ENCODE measurements at places on chromosomes 4 and X.

GRCh38 chrX:39144323-39144722, 343.1 kb downstream of the MID1IP1 start:
- DNase-seq = no peak

DNA sequence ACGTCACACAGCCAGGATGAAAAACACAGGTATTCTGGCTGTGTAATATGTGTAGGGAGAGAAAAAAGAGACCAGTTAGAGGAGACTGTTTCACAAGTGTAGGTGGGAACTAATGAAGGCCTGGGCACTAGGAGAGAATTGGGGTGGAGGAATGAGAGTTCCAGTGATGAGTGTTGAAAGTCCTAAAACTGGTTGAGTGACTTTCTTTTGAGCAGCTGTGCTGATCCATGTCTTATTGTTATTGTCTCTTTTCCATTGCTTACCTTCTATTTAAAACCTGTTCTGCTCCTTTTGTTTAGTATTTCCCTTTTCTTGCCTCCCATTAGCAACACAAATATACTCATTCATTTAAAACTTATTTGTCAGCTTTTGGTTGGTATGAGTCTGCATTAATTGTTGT, 88.7 kb downstream of the PDLIM5 start:
- DNase-seq = no peak

- DNase-seq = no peak
Observed at GRCh38 chr4:3391422-3391821, 50.3 kb upstream of the HGFAC start.

GRCh38 chr4:158895797-158896576, 127.2 kb downstream of the FNIP2 start:
- DNase-seq = peak; percentile 53

GRCh38 chr4:3598695-3599227, 66.5 kb upstream of the LRPAP1 start:
- no peak for DNase-seq

DNA sequence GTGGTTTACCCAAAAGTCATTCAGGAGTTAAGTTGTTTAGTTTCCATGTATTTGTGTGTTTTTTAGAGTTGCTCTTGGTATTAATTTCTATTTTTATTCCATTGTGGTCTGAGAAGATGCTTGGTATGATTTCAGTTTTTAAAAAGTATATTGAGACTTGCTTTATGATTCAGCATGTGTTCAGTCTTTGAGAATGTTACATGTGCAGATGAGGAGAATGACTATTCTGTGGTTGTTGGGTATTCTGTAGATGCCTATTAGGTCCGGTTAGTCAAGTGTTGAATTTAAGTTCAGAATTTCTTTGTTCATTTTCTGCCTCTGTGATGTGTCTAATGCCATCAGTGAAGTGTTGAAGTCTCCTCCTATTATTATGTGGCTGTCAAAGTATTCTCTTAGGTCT, 249.4 kb downstream of the ARHGAP10 start:
- DNase-seq = no peak

- no peak for DNase-seq
Observed at GRCh38 chrX:19410259-19410658, 66.5 kb downstream of the PDHA1 start.

- no peak for DNase-seq
Observed at GRCh38 chr4:162408309-162408708, 244.5 kb upstream of the FSTL5 start.

DNA sequence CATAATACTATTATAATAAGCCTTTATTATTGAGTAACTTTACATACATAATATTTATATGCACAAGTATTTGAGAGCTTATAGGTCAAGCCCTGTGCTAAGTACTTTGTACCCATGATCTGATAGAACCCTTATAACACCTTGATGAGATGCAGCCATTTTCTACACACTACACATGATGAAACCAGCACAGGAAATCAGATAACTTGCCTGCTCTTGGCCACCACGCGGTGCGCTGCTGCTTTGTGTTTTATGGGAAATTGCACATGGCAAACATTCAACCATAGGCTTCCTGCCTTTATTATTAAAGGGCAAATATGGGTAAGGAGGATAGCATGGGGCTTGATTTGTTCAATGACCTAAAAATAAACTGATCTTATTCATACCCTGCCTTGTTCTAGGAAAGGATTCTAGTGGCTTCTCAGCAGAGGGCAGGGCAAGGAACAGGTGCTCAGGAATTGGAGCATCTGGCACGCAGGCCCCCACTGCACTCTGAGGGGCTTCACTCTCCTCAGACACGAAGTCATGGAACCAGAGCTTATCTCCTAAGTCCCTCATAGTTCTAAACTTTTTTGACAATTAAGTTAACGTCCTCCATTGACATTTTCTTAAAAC, 31.6 kb upstream of the NAP1L5 start:
- DNase-seq = no peak

DNA sequence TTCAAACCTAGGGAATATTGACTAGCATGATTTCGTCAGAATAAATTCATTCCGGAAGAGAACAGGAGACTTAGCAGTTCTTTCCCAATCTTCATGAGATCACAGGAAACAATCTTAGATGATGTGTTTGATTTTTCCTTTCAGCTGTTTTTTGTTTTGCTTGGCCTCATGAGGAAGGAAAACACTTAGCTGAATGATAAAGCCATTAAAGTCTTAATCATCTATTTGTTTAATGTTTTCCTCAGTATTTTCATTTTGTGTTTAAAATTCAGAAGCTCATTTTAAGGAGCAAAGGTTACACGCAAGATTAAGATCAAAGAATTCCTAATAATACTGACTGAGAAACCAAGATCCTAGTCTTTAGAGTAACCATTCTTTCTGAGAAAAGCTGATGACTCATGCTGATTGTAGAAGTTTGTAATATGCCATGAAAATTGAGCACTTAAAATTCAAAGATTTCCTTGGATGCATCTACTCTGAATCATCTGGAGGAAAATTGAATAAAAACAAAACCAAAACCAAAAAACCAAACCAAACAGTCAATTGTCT, 15.4 kb upstream of the TBC1D19 start:
- peak; percentile 75 for DNase-seq

- DNase-seq = no peak
Observed at GRCh38 chrX:147978931-147979330, 2.2 kb upstream of the FMR1NB start.

DNA sequence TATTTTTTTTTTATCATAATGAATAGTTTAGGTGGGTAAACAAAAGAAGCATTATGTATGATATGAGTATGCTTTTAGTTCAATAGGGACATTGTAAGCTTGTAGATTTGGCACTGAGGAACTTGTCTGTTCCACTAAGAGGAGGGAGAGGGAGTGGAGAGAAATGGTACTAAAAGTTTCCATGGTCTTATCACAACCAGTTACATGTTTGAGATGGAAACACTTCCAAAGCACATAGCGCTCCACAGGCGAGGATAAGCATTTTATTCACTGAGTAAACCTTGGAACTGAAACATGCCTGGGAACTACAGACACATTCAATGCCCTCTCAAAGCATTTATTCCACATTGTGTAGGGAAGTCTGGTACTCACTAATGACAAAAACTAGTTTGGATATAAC, 15.5 kb downstream of the MYOZ2 start:
- peak; percentile 19 for DNase-seq

DNA sequence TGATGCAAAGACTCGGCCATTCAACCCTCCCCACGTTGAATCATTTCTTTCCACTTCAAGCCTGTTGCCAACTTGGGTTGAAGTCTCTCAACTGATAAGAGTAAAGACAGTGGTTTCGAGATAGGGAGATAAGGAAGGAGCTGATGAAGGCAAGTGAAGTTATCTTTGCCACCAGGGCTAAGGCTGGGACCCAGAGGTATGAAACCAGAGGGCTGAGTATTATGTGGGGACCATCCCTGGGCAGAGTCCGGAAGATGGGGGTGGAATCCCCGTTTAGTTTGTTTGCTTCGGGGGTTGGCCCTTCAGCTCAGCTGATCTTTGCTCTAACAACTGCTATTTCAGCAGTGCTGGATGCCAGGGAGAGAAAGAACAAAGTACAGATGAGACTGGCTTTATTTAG, 2.3 kb upstream of the XPNPEP2 start:
- DNase-seq = no peak

DNA sequence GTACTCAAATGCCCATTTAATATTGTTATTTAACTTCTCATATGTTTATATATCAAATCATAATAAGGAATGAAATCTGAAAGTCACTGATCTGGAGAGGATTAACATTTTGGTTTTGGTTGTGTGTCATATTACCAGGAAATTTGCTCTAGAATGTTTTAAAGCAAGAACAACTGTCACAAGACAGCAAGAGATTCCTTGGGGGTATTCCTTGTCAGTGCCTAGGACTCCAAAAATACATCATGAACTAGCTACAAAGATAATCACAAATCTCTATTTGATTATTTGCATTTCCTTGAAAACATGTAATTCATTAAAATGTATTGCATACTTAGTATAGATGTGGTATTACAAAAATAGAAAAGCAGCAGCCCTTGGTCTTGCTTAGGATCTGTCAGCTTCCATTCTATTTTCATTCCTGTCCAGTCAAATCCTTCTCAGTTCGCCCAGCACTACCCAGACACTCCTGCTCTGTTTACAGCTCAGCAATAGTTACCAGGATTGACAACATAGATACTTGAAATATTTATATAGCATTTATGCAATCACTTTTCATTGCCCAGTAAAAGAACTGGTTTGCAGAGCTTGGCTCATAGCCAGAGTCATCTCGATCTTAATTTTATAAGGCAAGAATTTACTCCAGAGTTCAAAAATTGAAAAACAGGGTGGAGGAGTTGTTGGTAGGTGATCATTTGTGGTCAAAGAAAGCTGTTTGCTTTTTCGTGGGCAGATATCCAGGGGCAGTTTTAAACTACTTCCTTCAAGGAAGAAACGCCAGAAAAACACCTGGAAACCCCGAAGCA, 9.2 kb upstream of the BMP3 start:
- DNase-seq = no peak

GRCh38 chr4:81745050-81745449, 273.3 kb upstream of the RASGEF1B start:
- no peak for DNase-seq

DNA sequence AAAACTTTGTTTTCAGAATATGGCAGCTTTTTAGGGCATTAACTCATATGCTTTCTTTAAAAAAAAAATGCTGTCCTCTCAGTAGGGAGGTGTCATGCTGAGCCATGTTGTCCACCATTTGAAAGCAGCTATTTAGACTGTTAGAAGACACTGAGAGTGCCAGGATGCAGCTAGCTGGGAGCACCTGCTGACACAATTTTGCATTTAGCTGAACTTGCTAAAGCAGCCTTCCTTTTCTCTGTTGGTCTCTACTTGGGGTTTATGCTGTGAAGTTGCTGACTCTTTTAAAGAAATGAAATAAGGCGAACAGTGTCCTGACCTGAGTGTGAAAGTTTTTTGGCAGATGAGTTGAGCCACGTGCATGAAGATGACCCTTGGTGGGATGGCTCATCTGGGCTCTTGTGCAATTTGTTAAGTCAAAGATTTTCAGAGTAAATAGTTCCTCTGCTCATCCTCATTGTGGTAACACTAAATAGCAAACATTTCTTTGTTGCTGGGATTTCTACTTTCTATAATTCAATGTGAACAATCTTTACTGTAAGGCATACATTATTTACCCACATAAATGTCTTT, 64.5 kb downstream of the CDS1 start:
- no peak for DNase-seq

GRCh38 chrX:100748108-100748507, 16.2 kb upstream of the SYTL4 start:
- no peak for DNase-seq

GRCh38 chr4:11799196-11799595, 370.5 kb upstream of the HS3ST1 start:
- DNase-seq = no peak

- DNase-seq = no peak
Observed at GRCh38 chr4:106038012-106038411, 142.7 kb downstream of the NPNT start.

DNA sequence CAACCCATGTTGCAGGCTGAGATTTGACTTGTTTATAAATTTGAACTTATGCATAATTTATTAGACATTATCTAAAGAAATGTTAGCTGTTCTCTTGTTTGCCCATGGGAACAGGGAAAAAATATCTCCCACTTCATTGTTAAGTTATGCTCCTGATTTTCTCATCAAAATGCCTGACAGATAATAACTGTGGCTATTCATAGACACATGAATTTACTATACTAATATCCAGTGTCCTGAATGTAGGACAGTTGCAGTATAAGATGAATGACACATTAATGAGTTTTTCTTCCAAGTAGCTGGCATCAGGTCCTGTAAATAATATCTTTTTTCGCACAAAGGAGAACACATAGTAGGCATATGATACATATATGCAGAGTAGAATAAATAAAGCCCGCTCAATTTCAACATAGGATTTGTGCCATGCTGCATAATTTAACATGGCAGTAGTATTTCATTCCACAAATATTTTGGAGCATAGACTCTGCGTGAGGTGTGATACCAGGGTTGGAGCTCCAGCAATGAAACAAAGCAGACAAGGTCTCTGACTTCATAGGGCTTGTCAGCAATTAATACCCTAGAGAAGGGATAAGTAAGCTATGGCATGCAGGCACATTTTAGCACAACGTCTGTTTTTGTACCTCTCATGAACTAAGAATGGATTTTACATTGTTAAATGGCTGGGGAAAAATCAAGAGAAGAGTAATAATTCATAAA, 40.4 kb upstream of the DDX53 start:
- DNase-seq = no peak

GRCh38 chr4:129379429-129379828, 283.5 kb downstream of the C4orf33 start:
- DNase-seq = no peak

DNA sequence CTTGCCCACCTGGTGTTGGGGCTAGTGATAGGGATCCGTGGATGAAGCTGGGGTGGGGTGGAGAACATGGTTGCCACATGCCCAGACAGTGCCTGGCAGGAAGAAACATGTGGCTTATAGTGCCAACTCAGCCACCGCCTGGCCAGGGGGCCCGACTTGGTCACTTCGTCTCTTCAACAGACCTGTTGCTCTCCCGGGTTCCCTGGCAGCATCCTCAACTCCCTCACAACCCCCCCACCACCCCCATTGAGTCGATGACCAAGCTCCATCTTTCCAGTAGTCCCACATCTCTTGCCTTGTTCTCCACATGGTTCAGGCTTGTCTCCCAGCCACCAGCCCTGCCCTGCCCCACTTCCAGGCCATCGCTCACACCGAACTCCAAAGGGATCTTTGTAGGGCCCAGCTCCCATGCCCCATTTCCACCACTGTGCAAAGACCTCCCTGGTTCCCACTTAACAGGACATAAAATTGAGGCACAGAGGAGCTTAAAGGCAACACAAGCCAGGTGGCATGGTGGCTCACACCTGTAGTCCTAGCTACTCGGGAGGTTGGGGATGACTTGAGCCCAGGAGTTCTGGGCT, 7.8 kb downstream of the PNCK start:
- no peak for DNase-seq
